ENCODE measurements at places on chromosomes 4 and X. TPM values are rescaled to one million over a fixed set of nuclear protein-coding genes. Genes with fewer than 3 reads are reported as not detected.
A peak's percentile ranks its signal among the peaks of the same experiment; 100 is the strongest.

Gene EDNRA
- total RNA-seq = 0.31 TPM

DNA sequence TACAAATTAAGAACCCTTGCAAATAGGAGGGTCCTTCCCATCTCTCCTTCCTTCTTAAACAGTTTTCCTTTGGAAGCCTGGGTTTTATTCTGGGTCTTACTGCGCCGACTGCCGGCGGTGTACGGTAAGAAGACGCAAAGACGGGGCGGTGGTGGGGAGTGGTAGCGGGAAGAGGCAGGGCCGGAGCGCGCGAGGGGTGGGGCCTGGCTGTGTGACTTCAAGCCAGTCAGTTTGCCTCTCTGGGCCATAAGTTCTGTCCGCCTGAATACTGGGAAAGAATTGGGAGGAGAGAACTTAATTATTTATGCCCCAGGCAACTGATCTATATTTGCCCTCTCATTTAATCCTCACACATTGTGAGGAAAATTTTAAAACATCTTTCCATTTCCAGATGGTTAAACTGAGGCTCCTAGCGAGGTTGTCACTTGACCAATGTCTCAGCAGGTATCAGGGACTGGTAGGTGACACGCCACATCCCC is 726 bp upstream of the KANTR start:
- DNase-seq = peak; percentile 77

DNA sequence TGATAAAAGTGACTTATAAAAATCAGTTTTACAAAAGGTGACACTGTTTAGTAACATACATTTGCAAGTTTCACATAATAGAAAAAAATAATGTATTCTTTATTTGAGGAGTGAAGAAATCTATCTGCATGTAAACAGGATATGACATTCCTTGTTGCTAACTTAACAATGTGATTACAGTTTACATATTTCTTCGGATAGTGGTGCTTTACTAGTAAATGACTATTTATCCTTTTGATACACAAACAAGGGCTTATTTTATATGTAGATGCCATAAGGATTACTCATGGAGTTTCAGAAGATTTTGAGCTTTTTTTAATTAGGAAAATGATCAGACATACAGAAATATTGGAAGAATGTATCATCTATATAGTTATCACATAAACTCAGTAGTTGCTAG is 126.5 kb downstream of the SLIT2 start:
- DNase-seq = no peak

DNA sequence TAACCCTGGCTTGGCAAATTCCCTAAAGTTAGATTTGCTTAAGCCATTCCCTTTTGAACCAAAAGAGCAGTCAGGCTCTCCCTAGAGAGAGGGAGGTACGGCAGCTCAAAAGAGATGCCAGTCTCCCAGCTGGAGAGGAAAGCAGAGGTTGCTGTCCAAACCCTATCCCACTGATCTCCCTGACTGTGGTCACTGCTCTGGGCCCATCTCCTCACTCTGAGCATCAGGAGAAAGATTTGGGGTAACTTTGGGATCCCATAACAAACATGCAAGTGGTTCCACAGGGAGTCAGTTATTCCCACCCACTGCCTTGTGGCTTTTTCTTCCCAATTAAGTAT is 17.1 kb downstream of the ACSL1 start:
- DNase-seq = no peak

DNA sequence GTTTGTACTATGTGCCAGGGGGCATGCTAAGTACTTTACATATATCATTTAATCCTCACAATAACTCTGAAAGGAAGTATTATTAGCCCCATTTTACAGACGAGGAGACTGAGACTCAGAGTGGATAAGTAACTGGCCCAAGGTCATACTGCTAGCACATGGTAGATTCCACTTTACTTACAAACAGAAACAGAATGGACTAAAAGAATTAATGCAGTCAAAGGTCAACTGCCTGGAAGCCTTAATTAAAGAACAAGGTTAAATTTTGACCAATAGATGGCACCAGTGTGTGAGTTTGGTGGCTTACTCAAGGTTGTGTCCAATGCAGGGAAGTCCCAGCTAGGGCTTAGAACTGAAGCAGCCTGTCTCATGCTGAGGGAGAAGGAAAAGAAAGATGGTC is 4.7 kb downstream of the RIPPLY1 start:
- DNase-seq = peak; percentile 23

GRCh38 chr4:139403462-139403861 is 50.5 kb upstream of the RAB33B start:
- DNase-seq = no peak
